Stimulated activated CD8-positive, alpha-beta memory T cell treated with anti-CD3 and anti-CD28 coated beads, Interleukin-2, amount 100 ng/mL, for 48 hours (primary cell): ENCODE measurements at places on chromosomes 4 and X.
A peak's percentile ranks its signal among the peaks of the same experiment; 100 is the strongest.

GRCh38 chr4:87041141-87041540 lies 106.3 kb downstream of the AFF1 start:
- no peak for DNase-seq

DNA sequence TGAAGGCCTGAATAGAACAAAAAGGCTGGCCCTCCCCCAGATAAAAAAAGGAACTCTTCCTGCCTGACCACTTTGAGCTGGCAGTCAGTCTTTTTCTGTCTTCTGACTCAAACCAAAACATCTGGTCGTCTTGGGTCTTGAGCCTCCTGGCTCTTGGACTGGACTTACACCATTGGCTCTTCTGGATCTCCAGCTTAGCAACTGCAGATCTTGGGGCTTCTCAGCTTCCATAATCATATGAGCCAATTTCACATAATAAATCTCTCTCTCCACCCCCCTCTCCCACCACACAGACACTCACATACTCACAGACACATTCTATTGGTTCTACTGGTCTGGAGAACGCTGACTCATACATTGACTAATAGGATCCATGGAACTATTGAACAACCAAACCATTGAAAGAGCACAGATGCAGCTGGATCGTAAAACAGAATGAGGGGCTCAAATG lies 15.6 kb upstream of the CWH43 start:
- no peak for DNase-seq

DNA sequence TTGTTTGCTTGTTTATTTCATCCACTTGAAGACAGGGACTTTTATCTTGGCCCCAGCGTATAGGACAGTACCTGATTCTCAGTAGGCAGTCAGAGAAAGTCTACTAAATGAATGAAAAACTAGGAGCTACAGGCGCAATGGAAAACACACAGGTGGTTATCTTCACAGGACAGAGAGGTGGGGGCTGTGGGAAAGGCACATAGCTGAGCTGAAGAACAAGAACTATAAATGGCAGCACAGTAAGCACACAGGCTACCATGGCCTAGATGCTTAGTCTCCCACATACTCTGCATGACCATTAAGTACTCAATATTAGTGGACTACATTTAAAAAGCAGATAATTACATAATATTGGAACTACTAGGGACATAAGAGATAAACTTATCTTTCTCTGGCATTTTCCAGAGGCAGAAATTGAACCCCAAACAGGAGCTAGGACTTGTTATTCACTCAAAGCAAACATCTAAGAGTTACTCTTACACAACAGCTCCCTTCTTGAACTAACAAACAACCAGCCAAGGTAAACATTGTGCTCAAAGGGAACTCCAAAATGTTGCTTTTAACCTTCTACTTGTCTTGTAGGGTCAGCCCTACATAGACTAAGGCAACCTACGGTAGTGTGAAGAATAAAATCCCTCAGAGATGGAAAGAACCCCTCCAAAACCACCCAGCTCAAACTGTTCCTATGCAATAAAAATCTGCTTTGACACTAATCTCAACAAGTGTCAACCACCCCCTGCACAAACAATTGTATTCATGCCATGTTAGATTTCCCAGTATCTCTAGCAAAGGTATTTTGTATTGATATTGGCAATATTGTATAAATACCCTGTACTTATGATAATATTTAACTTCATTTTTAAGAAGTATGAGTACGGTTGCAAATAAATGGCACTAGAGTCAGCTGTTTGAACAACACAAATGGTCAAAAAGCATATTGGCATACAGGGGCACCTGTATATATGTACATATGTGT lies 593.6 kb downstream of the KLHL13 start:
- DNase-seq: no peak

DNA sequence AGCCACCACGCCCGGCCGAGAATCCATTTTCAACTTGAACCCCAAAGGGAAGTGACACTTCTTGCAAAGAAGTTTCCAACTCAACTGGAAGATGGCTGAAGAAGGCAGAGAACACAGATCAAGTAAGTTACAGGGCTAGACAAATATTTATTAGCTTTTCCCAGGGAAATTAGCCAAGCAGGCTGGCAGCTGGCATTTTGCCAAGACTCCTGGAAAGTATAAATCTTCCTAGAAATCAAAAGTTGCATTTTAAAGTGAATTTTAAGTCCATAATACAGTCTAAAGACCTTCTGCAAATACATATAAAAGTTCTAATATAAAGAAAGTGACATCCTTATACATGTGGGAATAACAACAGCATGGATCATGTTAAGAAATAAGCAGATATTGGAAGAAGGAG lies 3.4 kb upstream of the MRPL1 start:
- no peak for DNase-seq

DNA sequence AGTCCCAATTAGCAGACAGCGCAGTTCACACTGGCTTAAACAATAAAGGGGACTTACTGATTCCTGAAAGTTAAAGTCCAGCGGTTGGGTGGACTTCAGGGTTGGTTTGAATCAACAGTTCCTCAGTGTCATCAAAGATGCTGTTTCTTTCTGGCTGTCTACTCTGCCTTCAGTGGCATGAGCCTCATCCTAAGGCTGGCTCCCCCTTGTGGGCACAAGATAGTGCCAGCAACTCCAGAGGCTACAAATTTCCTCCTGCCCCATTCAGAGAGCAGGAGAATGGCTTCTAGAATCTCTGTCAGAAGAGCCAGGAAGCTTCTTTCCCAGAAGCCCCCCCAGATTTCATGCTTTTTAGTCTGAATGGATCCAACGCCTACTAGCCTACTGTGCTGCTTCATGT lies 82.4 kb upstream of the MTM1 start:
- DNase-seq: peak; percentile 7

DNA sequence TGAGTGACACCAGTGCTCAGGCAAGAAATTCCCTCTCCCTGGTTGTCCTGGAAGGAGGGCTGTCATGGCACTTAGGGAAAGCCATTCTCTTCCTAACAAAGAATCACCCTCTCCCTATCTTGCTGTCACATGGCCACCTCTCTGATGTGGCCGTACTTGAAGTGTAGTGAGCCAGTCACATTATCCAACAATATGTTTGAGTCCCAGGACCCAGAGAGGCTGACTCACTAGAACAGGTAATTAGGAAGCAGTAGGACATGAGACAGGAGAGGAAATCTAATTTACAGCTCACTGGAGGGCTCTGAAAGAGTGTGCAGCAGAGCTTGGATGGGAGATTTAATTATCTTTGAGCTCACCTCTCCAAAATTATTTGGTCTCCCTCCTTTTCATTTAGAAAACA lies 299.1 kb downstream of the ARHGAP24 start:
- DNase-seq: no peak

GRCh38 chr4:169079942-169080827 lies 70.1 kb upstream of the CBR4 start:
- peak; percentile 19 for DNase-seq

- no peak for DNase-seq
Observed at GRCh38 chr4:11039634-11040131, 355.1 kb upstream of the CLNK start.

DNA sequence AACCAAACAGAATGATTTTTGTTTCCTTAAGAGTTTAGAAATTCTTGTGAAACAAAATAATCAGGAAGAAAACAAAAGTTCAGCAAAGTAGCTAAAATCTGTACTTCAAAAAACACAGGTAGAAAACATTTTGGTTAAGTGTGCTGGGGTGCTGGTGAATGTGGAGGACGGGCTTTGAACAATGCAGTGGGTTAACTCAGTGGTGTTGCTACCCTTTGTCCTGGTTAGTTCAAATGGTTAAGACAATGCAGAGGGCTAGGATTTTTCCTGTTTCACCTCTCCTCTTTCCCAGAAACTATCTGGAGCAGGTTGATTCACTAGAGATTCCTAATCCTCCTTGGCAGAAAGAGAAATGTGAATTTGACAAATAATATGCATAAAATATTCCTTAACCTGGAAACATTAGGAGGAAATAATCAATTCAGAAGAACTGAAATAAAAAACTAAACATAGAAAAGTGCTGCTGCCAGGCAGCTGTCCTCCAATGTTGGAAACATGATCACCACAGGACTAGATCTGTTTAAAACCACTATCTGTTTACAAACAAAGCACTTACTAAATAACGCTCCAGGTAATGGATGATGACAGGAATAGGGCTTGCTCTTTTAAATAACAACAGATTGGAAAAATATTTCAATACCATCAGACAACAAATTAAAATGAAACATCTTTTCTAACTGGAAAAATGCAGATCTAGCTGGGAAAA lies 148.9 kb downstream of the MAML3 start:
- no peak for DNase-seq

GRCh38 chr4:8171266-8171665 lies 12.7 kb upstream of the ABLIM2 start:
- DNase-seq: no peak

DNA sequence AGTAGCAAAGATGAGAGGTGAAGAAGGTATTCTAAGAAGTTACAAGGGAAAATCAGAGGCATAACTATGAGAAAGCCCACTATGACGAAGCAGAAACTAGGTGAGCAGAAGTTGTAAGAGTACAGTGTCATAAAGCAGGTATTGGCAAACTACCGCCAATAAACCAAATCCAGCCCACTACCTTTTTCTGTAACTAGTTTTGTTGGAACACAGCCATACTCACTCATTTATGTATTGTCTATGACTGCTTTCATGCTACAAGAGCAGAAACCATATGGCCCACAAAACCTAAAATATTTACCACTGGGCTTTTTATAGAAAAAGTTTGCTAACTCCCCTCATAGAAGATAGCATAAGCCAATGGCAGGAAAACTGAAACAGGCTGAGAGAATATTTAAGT lies 31.8 kb upstream of the ZCCHC13 start:
- DNase-seq: no peak

GRCh38 chr4:13151194-13151593 lies 332.9 kb downstream of the RAB28 start:
- no peak for DNase-seq

- DNase-seq: peak; percentile 57
Observed at GRCh38 chrX:119655125-119655524, 37.8 kb downstream of the SEPTIN6 start.

DNA sequence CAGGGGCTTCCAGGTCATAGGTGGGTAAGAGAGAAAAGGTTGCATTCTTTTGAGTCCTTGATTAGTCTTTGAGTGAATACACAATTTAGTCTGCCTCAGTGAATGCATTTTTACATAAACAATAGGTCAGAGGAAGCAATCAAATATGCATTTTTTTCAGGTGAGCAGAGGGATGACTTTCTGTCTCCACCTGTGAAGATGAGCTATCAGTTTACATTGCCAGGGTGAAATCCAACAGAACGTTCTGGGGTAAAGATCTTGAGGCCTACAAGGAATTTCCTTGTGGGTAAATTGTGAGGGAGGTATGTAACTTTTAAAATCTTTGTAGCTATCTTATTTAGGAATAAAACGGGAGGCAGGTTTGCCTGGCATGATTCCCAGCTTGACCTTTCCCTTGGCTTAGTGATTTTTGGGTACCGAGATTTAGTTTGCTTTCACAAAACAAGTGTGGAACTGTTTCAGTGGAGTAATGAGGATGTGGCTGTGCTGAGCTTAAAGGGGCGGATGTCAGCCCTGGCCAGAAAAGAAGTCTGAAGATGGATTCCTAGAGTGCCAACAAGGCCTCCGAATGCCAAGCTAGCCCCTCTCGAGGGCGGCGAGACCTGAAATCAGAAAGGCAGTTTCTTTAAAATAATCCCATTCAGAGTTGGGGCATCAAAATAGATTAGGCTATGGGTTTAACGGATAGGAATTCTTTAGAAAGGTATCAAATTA lies 29.5 kb downstream of the TMEM131L start:
- no peak for DNase-seq

- no peak for DNase-seq
Observed at GRCh38 chr4:134154097-134154496, 47.5 kb downstream of the PABPC4L start.

DNA sequence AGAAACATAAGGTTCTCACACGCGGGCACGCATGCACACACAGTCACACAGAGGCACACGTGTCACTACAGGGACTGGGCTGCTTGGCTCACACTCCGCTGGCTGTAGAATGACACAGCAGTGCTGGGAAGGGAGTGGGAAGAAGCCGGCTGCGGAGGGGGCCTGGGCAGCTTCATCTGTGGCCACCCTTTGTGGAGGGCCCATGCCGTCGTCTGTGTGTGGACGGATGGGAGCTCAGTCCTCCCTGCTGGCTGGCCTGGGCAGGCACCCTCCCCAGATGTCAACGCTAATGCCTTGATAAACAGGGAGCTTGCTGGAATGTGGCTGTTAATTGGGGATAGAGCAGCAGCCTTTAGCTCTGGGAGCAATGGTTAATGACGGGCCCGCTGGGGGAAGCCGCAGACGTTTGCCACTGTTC lies 621.1 kb downstream of the BCOR start:
- no peak for DNase-seq

GRCh38 chrX:139969286-139969685 lies 4.0 kb upstream of the CXorf66 start:
- no peak for DNase-seq

DNA sequence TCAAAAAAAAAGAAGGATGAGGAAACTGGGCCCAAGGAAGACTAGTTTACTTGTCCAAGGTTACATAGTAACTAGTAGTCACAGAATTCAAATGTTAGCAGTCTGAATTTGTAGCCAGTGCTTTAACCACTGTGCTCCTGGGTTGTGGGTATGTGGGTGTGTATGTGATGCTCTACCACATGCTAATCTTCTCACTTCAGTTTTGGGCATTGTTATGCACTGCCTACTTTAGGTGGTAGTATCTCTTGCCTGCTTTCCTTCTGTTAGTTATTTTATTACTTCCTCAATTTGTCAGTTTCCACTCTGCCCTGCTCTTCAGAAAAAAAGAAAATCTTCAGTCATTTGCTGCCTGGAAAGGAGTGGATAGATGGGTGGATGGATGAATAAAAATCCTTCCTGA lies 219.2 kb downstream of the RPA4 start:
- no peak for DNase-seq

GRCh38 chr4:184281231-184282139 lies 63.8 kb upstream of the ENPP6 start:
- DNase-seq: no peak

- no peak for DNase-seq
Observed at GRCh38 chr4:54440394-54441136, 211.5 kb downstream of the PDGFRA start.

DNA sequence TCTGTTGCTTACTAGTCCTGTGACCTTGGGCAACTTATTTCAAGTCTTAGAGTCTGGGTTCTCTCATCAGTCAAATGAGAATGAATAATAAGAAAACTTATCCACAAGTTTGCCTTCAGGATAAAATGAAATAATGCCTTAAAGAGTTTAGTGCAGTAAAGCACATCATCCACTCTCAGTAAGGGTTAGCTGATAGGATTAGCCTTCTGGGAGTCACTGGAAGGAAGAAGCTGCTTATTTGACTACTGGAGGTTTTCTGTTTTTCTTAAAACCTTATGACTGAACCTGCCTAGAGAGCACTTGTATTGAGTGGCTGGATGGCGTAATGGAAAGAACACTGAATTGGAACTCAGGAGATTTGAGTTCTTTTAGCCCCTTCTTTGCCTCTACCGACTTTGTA lies 1.8 kb downstream of the RNF128 start:
- no peak for DNase-seq

DNA sequence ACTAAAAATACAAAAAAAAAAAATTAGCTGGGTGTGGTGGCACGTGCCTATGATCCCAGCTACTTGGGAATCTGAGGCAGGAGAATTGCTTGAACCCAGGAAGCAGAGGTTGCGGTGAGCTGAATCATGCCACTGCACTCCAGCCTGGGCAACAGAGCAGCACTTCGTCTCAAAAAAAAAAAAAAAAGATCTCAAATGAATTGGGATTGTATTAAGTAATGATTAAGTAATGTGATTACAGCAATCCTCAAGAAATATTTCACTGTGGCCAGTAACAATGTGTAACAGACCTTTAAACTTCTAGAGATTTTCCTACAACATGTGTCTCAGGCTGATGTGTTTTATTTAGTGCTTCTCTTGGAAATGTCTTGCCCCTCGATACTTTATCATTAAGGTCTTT lies 46.8 kb downstream of the PKD2 start:
- no peak for DNase-seq
